ENCODE measurements at places on chromosomes 5 and 9.

- DNase-seq = no peak
These were observed 26.1 kb upstream of the GLIPR2 start for GRCh38 chr9:36110434-36110833.

DNA sequence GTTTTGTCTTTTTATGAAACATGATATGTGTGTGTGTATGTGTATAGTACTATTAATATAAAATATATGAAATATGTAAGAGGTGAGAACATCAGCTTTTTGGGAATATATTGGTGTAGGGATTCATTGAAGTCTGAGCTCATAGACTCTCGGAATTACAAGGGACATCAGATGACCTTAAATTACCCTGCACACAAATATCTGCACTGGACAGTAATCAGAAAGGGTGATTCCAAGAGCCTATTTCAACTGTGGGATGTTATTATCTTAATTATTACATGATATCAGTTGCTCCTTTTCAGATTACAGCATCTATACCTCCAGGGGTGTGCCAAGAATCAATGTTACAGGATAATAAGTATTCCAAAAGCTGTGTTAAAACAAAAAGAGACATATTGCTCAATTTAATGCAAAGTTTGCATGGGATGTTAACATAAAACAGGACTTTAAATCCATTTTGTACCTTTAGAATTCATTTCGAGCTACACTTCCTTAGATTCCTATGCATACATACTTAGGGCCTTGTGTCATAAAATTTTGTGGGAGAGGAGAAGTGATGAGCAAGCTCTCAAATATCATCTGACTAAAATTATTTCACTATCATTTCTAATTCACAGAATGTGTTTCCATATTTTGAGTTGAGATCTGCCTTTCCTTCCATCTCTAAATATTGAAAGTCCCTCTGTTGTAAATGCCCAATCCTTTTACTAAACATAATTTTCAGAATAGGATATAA is 365.2 kb downstream of the BRINP1 start:
- no peak for DNase-seq

- no peak for DNase-seq
These were observed 52.7 kb upstream of the OSMR start for GRCh38 chr5:38793099-38793498.

- DNase-seq = no peak
These were observed 5.7 kb upstream of the SMC2 start for GRCh38 chr9:104088416-104088815.

- no peak for DNase-seq
These were observed 4.3 kb upstream of the EMB start for GRCh38 chr5:50445296-50445949.
